ENCODE measurements at places on chromosomes 11 and 22. TPM values are rescaled to one million over a fixed set of nuclear protein-coding genes. Genes with fewer than 3 reads are reported as not detected.
A peak's percentile ranks its signal among the peaks of the same experiment; 100 is the strongest.

DNA sequence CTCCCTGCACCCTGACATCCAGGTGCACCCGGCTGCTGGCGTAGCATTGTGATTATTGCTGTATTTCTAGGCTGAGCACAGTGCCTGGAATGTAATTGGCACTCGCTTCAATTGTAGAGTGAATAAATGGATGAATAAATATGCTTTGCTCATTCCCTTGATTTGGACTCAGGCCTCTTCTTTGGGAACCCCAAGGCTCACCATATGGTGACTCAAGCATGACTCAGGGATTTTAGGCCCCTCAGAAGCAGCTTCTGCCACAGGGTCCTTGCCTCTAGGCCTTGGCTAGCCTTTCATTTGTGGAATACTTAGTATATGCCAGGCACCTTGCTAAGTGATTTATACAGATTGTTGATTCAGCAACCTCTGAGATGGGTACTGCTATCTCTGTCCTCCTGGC lies 78.9 kb downstream of the GRIK4 start:
- peaks cover 27% of the 10 kb centered on the region for H3K27me3 ChIP-seq
- no peak overlapping the region for H3K27ac ChIP-seq
- H3K4me1 ChIP-seq: no peaks in the 10 kb centered on the region
- H3K36me3 ChIP-seq: no peaks in the 10 kb centered on the region
- no peak for DNase-seq

The C11orf87 gene
- not detected for total RNA-seq

The PIH1D2 gene
- total RNA-seq: not detected

GRCh38 chr11:109914809-109915653 lies 178.2 kb upstream of the ZC3H12C start:
- no peaks in the 10 kb centered on the region for H3K27me3 ChIP-seq
- H3K4me3 ChIP-seq: no peak overlapping the region
- no peaks in the 10 kb centered on the region for H3K36me3 ChIP-seq
- H3K4me1 ChIP-seq: no peaks in the 10 kb centered on the region

DNA sequence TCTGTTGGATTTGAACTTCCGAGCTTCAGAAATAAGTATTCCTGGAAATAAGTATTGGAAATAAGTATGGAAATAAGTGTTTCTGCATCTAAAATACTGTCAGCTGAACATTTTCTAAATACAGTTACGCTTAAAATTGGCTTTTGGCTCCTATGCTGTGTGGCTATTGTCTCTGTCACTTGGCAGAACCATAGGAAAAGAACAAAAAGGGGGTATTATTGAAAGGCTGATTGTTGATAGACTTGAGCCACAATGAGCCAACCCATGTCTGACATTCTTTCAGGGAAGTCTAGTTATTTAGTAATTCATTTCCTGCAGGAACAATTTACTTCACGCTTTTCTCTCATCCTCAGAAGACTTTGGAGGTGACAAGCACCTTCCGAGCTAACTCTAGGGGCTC lies 32.5 kb upstream of the LARGE1 start:
- no peak overlapping the region for H3K4me3 ChIP-seq
- DNase-seq: no peak
- no peak overlapping the region for H3K27ac ChIP-seq
- no peaks in the 10 kb centered on the region for H3K4me1 ChIP-seq
- H3K27me3 ChIP-seq: peaks cover 2% of the 10 kb centered on the region

The MS4A1 gene
- 45.1 TPM for total RNA-seq

The UBTFL1 gene
- not detected for total RNA-seq

GRCh38 chr11:124807660-124808270 lies 7.6 kb upstream of the MSANTD2 start:
- peaks cover 6% of the 10 kb centered on the region for H3K27me3 ChIP-seq
- no peak overlapping the region for H3K27ac ChIP-seq
- no peaks in the 10 kb centered on the region for H3K36me3 ChIP-seq
- no peaks in the 10 kb centered on the region for H3K4me1 ChIP-seq
- no peak overlapping the region for H3K4me3 ChIP-seq
- no peak for DNase-seq

The CDC42BPG gene
- total RNA-seq: 9.0 TPM

The OR5L2 gene
- total RNA-seq: not detected

- peaks cover 19% of the 10 kb centered on the region for H3K27me3 ChIP-seq
- peaks cover 18% of the 10 kb centered on the region for H3K4me1 ChIP-seq
- DNase-seq: no peak
- no peak overlapping the region for H3K4me3 ChIP-seq
- H3K27ac ChIP-seq: peak overlapping the region; percentile 53
- H3K36me3 ChIP-seq: no peaks in the 10 kb centered on the region
These were observed 2.8 kb downstream of the NRXN2 start for GRCh38 chr11:64720167-64720566.

DNA sequence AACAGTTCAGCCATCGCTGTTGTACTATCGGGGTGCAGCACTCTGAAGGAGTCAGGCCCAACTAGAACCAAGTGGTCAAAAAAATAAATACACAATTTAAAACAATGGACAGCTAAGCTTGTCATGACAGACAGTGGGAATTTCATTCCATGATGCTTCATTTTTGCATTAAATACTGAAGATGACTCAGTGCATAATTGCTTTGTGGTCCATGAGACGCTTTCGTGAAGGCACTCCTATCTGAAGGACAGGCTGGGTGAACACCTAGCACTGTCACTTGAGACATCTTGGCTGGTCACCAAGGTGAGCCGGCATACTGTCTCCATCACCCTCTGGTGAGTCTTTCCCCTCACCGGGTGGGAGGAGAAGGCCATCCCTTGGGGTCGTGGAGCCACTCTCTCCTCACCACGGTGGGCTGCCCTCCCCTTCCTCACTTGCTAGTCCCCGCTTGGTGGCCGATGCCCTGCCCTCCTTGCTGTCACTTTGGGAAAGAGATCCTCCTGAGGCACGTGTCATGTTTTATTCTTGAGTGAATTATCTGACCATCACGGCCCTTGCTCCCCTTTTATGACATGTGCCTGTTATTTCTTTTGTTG lies 4.9 kb upstream of the TESMIN start:
- H3K4me1 ChIP-seq: peaks cover 9% of the 10 kb centered on the region
- no peak overlapping the region for H3K4me3 ChIP-seq
- no peaks in the 10 kb centered on the region for H3K27me3 ChIP-seq
- no peak overlapping the region for H3K27ac ChIP-seq
- H3K36me3 ChIP-seq: peaks cover 15% of the 10 kb centered on the region

The SCN4B gene
- not detected for total RNA-seq

The CARD16 gene
- total RNA-seq: 44.7 TPM

The PATE4 gene
- not detected for total RNA-seq

The RFPL2 gene
- total RNA-seq: 0.69 TPM

DNA sequence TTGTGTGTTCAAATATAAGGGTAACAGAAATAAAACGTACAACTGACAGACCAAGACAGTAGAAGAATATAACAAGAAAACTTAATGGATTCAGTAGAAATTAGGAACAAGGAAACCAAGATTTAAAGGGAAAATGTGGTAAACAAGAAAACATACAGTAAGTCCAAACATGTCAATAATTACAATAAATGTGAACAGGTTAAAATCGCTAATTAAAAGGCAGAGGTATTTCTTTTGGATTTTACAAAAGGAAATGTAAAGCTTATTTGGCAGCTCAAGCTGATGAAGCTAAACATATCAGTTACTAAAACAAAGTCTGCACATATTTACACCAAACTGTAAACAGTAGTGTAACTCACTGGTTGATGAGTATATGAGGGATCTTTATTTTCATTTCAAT lies 2.3 kb upstream of the SLC22A12 start:
- H3K27ac ChIP-seq: no peak overlapping the region
- H3K4me1 ChIP-seq: no peaks in the 10 kb centered on the region
- H3K27me3 ChIP-seq: peaks cover 9% of the 10 kb centered on the region
- H3K36me3 ChIP-seq: no peaks in the 10 kb centered on the region
- DNase-seq: no peak
- no peak overlapping the region for H3K4me3 ChIP-seq

GRCh38 chr11:40255457-40255856 lies 1204.0 kb downstream of the LRRC4C start:
- H3K36me3 ChIP-seq: no peaks in the 10 kb centered on the region
- no peaks in the 10 kb centered on the region for H3K27me3 ChIP-seq
- no peak for DNase-seq
- H3K4me1 ChIP-seq: no peaks in the 10 kb centered on the region
